Epithelial cell of esophagus (primary cell): ENCODE measurements at places on chromosomes 7 and 10.

DNA sequence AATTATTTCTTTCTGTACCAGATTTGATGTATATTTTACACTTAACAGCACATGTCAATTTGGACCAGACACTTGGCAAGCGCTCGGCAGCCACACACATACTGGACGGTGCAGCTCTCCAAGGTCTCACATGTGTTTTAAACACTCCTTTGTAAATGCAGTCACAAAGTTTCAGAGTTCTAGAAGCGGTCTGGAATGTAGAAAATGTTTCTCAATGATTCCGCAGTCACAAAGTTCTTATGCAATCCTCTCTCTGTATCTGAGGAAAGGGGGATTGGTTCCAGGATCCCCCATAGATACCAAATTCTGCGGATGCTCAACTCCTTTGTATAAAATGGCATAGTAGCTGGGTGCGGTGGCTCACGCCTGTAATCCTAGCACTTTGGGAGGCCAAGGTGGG lies 253.0 kb upstream of the GRB10 start:
- no peak for DNase-seq

GRCh38 chr7:5510426-5511045 lies 86.9 kb upstream of the TNRC18 start:
- no peak for DNase-seq

DNA sequence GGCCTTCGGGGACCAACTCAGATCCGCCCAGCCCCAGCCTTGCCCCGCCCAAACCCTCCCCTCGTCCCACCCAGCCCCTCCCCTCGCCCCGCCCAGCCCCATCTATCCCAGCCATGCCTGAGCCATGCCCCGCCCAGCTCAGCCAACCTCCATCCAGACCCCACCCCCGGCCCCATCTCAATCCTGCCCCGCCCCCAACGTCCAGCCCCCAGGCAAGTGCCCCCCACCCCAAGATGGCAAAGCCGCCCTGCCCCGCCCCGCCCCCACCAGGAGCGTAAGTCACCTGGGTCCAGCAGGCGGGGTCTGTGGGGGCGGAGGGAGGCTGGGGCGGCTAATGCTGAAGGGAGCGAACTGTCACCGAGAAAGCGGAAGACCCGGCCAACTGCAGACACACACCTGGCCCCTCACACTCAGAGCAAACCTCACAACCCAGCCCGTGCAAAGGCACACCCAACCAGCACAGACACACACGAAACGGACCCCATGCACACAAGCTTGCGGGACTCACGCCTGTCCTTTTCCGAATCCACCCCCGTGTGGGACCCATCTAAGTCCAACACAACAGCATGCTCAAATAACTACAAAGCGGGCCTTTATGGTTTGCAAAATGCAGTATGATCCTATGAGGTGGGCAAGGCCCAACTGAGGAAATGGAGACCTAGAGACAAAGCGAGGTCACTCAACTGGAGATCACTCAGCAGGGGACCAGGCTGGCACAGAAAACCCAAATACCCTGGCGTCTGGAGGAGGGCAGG lies 11.5 kb upstream of the OGA start:
- peak; percentile 64 for DNase-seq

DNA sequence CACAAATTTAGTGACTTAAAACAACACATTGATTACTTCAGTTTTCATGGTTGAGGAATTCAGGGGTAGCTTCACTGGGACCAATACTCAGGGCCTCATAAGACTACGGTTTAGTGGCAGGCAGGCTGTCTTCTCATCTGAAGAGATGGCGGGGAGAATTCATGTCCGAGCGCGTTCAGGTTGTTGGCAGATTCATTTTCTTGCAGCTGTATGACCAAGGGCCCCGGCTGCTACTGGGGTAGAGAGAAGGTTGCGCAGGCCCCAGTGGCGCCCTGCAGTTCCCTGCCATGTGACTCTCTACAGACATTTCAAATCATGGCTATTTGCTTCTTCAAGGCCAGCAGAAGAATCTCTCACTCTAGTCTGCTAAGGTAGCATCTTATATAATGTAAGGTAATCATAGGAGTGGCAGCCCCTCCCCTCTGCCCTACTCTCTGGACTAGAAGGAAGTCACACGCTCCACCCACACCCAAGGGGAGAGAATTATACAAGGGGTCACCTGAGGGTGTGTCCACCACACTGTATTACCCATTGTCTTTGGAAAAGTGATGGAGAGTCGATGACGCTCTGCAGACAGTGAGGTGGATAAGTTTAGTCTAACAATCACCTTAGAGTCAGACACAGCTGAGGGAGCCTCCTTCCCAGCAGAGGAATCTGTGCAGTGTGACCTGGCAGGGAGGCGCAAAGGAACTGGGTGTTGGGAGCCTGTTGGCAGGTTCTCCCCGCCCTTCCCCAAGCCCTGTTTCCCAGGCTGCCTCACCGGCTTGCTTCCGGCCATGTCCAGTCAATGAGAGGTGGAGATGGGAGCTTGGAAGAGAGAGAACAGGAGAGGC lies 35.7 kb upstream of the PLEKHA1 start:
- DNase-seq: peak; percentile 62

GRCh38 chr10:33260403-33261149 lies 73.9 kb downstream of the NRP1 start:
- DNase-seq: no peak

- DNase-seq: no peak
Observed at GRCh38 chr7:37943905-37944736, 23.7 kb downstream of the EPDR1 start.

DNA sequence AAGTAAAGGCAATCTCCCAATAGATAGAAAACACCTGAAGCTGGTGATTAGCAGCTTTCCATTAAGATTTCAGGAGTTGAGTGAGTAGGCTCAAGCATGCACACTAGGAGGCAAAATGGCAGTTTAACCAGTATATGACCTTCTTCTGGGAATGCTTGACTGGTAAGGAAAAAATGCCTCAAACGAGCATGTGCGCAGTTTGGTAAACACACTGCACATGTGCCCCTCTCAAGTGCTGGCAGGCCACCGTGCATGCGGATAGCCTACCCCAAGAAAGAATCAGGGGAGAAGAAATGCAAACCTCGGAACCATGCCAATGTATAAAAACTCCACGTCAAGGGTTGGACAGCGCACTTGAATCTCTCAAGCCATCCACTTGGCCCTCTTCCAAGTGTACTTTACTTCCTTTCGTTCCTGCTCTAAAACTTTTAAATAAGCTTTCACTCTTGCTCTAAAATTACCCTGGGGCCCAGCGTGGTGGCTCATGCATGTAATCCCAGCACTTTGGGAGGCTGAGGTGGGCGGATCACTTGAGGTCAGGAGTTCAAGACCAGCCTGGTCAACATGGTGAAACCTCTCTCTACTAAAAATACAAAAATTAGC lies 98.8 kb upstream of the CDK1 start:
- no peak for DNase-seq

- no peak for DNase-seq
Observed at GRCh38 chr7:156607332-156608172, 33.0 kb upstream of the RNF32 start.
